Activated naive CD4-positive, alpha-beta T cell treated with anti-CD3 and anti-CD28 coated beads, Interleukin-2, amount 10 ng/mL, durations not matched to agents 7 days and 5 days (primary cell): ENCODE measurements at places on chromosomes 4 and X.

- DNase-seq: no peak
Observed at GRCh38 chrX:101460669-101461068, 24.6 kb upstream of the ARMCX4 start.

- peak; percentile 61 for DNase-seq
Observed at GRCh38 chr4:98663226-98664006, 5.0 kb upstream of the TSPAN5 start.

- no peak for DNase-seq
Observed at GRCh38 chr4:90130076-90130475, 2.9 kb downstream of the CCSER1 start.

DNA sequence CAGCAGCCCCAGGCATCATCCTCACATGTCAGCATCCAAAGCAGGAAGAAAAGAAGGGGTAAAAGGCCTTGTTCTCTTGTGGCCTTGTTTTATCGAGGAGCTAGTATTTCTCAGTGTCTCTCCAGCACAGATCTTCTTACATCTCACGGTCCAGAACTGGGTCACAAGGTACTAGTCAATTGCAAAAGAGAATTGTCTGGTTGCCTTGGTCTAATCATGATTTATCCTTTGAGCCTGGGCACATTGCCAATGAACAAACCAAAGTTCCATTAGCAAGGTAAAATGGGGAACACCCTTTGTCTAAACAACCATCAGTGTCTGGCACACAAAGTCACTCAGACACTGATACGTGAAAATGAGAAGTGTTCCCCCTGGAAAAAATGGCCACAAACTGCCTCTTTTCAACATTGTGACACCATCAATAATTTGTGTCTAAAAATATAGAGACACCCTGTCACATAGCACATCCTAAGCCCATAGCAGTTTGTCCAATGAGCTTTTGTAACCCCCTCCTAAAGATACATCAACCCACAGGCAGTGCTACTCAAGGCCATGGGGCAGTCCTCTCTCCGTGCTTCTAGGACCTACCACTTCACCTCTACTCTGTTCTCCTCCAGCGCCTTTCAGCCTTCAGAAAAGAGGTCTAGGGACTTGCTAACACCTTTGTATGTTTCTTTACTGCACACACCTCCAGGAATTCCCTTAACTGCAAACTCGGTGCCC is 534.4 kb downstream of the MID1IP1 start:
- no peak for DNase-seq

DNA sequence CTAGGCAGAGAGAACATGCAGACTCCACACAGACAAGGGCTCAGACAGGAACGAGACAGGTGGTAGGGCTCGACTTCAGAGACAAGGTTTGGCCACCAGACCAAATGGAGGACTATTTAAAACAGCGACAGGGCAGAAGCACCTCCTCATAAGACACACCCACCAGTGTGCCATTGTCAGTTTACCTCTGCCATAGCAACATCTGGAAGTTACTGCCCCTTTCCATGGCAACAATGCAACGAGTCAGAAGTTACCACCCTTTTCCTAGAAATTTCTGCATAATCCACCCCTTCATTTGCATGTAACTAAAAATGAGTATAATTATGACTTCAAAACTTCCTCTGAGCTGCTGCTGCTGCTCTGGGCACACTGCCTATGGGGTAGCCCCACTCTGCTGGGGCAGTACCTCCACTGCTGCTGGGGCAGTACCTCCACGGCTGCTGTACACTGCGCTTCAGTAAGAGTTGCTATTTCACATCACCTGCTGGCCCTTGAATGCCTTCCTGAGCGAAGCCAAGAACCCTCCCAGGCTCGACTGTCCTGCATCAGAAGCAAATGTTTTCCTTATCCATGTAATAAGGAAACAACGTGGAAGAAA is 2222.3 kb upstream of the AGA start:
- DNase-seq: no peak

- no peak for DNase-seq
Observed at GRCh38 chr4:2991243-2991642, 27.9 kb downstream of the GRK4 start.

- DNase-seq: no peak
Observed at GRCh38 chr4:66465111-66465510, 794.8 kb upstream of the EPHA5 start.
